ENCODE measurements at places on chromosomes 1 and 21.

- no peak for DNase-seq
These were observed 744 bp downstream of the MIER1 start for GRCh38 chr1:66925558-66925910.

DNA sequence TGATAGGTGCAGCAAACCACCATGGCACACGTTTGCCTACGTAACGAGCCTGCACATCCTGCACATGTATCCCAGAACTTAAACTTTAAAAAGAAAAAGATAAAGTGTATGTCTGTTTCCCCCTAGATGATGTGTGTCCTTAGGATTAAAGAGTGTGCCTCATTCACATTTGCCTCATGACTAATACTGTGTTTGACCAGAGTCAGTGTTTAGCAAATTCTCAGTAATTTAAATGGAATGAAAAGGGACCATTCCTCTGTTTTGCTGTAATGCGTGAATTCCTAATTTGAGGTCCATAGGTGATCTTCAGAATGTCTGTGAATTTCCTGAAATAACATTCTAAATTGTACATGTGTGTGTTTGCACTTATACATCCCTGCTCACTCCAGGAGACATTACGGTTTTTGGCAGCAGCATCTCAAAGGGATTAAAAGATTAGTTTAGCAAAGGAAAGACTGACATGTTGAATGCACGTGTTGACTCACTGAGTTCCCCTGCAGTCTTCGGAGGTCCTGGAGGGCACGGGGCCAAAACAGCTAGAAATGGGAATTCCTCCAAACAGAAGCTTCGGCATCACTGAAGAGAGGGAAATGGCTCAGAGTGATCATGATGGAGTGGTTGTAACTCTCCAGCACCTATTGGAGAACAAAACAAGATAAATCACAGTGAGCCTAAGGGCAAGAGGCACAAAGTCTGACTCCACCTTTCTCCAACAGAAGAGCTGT is 19.1 kb upstream of the SLC35F3 start:
- no peak for DNase-seq

DNA sequence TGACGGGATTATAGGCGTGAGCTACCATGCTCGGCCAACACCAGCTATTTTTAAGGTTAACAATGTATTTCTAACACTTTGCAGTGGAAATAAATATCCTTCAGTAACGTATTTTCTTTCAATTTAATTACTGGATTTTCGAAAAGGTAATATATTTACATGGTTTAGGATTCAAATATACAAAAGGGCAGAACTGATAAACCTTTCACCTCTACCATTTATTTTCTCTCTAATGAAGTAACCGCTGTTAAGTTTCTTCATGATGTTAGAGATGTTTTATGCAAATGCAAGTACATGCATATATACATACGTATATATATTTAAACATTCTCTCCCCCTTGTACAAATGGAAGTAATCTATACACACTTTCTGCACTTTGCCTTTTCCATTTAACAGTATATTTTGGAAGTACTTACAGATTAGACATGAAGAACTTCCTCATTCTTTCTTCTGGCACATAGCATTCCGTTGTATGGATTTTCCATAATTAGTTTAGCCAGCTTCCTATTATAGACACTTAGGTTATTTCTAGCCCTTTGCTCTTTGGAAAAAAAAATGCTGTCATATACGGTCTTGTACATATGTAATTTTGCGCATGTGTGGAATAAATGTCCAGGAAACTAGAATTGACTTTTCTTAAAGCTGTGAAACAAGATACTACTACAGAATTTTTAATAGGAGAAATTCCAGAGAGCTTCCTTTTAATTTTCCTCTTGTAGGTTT is 14.9 kb upstream of the HJV start:
- no peak for DNase-seq

DNA sequence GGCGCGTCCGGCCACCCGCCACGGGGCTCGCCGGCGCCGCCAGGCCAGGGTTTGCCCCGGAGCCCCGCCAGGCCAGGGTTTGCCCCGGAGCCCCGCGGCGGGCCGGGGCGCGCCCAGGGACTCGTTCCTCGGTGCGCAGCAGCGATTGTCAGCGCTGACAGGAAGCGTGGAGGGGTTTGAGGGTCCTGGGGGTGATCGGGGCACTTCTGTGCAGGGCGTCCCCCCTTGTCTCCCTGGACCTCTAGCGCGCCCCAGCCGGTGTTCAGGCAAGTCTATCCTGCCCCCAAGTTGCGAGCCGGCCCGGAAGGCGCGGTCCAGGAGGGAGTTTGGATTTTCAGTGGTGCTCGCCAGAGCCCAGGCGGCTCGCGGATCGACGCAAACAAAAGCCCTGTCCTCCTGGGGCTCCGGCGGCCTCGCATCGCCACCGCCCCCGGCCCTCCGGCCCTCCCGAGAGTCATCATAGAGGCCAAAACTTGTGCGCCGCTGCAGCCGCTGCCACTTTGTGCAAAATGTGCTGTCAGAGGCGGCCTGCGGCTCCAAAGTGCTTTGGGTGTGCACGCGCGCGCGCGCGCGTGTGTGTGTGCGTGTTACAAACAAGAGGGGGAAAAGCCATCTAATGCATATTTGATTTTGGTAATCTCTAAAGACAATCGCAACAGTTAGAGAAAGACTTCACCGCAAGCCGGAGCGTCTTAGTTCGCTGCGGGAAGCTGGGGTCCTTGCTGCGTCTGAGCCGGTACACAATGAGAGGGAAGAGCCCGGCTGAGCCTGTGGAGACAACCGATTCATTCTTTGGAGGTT is 1.0 kb downstream of the ROR1 start:
- peak; percentile 19 for DNase-seq

DNA sequence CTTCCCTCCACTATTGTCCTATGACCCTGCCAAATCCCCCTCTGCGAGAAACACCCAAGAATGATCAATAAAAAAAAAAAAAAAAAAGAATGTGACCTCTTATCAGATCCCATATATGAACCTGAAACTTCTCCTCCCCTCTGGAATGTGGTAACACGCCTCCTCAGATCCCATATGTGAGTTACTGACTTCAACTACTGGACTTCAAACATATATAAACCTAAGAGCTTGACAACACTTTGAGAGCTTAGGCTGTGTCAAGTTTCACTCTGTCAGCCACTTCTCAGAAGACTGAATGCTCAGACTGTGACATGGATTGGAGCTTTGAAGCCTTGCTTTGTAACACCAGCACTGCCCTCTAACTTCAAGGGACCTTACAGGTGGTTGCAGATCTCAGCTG is 148.4 kb downstream of the COP1 start:
- DNase-seq = no peak

GRCh38 chr1:87728169-87728568 is 399.5 kb downstream of the LMO4 start:
- DNase-seq = no peak

DNA sequence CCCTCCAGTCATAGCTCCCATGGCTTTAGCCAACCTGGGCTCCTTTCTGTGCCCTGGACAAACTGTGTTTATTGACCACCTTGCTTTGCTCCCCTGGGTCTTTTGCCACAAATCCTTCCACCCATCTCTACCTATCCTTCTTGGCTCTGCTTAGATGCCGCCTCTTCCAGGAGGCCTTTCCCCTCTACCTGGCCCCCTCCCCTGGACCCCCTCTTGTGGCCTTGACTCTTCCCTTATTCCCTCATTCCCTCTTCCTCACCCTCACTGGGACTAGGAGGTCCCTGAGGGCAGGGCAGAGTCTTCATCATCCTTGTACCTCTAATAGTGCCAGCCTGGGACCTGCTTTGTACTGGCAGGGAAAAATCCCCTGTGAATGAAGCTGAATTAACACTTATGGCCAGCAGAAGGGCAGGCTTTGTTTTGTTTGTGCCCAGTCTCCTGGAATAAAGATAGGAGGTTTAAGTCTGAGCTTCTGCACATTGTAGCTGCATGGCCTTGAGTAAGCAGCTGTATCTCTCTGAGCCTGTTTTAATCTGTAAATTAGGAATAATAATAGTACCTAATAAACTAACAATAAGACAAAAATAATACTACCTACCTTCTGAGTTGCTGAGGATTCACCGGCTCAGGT is 13.7 kb downstream of the PTPRU start:
- DNase-seq = no peak

GRCh38 chr1:215768303-215768702 is 201.2 kb downstream of the KCTD3 start:
- no peak for DNase-seq

DNA sequence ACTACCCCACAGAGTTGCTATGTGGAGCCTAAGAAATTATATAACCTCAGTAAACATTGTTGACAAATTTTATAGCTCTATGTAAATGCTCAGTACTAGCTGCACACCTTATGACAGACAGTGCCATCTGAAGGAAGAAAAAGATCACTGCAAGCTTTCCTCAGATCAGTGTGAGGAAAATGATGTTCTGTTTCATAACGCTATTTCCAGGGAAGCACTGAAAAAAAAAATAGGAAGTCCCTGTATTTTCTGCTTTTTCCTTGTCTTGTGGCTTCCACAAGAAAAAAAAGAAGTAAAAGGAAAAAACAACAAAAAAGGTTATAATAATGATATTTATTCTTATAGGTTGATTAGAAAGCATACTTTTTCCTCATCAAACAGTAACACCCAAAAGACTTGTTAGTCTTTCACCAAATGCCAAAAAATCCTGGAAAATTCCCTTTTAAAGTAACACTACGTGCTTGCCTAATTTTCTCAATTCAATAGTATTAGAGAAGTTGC is 23.2 kb downstream of the LYST start:
- DNase-seq = peak; percentile 64

GRCh38 chr1:153791648-153792253 is 16.5 kb downstream of the SLC27A3 start:
- DNase-seq = peak; percentile 41

- no peak for DNase-seq
These were observed 30.6 kb downstream of the VANGL2 start for GRCh38 chr1:160431006-160431405.

GRCh38 chr1:10001016-10001665 is 4.1 kb downstream of the RBP7 start:
- no peak for DNase-seq

DNA sequence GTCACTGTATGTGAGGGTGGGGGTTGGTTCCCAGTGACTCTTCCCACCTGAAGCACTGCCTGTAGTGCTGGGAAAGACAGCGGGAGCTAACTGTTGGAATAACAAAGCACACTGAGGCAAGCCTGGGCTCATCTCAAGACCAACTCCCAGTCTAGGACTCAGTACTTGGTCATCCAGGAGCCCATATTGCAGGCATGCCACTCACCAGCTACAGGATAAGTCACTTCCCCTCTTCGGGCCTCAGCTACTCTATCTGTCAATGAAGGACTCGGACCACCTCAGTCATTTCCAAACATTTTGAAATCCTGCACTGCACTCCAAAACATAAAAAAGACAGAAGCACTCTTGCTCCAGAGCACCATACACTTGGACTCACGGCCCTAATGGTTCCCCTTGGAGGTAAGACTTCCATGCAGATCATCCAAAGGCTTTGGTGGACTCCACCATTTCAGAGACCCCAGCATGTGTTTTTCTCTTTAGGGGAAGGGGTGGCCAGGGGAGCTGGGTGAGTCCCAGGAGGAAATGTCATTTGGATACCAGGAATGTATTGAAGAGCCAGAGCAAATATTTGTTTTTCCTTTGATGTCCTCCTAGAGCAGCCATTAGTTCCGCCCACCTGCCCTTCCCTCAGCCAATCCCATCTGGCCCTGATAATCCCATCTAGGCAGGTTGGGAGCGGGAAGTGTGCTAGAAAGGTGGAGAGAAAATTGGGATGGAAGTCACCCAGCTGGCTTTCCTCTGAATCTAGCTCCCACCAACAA is 3.1 kb downstream of the NUAK2 start:
- no peak for DNase-seq
